ENCODE measurements at places on chromosomes 16 and 17. TPM values are rescaled to one million over a fixed set of nuclear protein-coding genes. Genes with fewer than 3 reads are reported as not detected.

Gene SNX11
- total RNA-seq, result 10.8 TPM

Gene TBC1D3
- not detected for total RNA-seq

Gene RTN4RL1
- total RNA-seq, result under 0.01 TPM

Gene CHST5
- not detected for total RNA-seq

Gene EPN3
- 40.0 TPM for total RNA-seq

Gene RBL2
- 56.8 TPM for total RNA-seq

Gene ASPA
- not detected for total RNA-seq

Gene AOC3
- under 0.01 TPM for total RNA-seq

Gene RNF135
- total RNA-seq, result 8.2 TPM

Gene CRHR1
- not detected for total RNA-seq

Gene KRTAP3-2
- not detected for total RNA-seq

Gene TAX1BP3
- 276 TPM for total RNA-seq

Gene RDM1
- total RNA-seq, result under 0.01 TPM

Gene TNFRSF13B
- total RNA-seq, result not detected

Gene PPM1E
- total RNA-seq, result not detected

Gene SCNN1B
- total RNA-seq, result not detected

Gene GP2
- not detected for total RNA-seq

Gene PDE6G
- total RNA-seq, result 0.43 TPM

Gene OR1A1
- not detected for total RNA-seq

Gene CRYM
- total RNA-seq, result not detected

Gene PYDC1
- not detected for total RNA-seq

Gene SRCIN1
- total RNA-seq, result not detected

Gene OR4D1
- total RNA-seq, result not detected

Gene IQCK
- total RNA-seq, result 9.0 TPM

Gene NSRP1
- total RNA-seq, result 8.2 TPM
